ENCODE measurements at places on chromosomes 5 and 9. TPM values are rescaled to one million over a fixed set of nuclear protein-coding genes. Genes with fewer than 3 reads are reported as not detected.

- DNase-seq, result no peak
Observed at GRCh38 chr5:95043648-95044047, 241.2 kb downstream of the MCTP1 start.

DNA sequence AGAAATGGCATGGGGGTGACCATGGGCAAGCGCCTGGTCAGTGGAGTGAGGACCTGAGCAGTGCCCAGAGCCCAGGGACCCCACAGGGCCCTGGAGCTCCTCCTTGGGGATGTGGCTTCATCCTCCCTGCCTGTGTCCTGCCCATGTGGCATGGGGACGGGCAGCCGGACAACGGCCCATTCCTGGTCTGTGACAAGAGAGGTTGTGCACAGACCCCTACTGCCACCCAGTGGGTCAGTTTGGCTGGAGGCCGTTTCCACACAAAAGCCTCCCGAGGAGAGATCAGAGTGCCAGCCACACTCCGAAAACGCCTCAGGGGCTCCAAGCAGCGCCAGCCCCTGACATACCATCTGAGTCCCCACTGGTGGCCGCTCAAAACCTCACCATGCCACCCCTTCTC lies 19.8 kb downstream of the SLC6A18 start:
- DNase-seq, result peak; percentile 68

- DNase-seq, result no peak
Observed at GRCh38 chr9:82722561-82722960, 340.4 kb downstream of the RASEF start.

DNA sequence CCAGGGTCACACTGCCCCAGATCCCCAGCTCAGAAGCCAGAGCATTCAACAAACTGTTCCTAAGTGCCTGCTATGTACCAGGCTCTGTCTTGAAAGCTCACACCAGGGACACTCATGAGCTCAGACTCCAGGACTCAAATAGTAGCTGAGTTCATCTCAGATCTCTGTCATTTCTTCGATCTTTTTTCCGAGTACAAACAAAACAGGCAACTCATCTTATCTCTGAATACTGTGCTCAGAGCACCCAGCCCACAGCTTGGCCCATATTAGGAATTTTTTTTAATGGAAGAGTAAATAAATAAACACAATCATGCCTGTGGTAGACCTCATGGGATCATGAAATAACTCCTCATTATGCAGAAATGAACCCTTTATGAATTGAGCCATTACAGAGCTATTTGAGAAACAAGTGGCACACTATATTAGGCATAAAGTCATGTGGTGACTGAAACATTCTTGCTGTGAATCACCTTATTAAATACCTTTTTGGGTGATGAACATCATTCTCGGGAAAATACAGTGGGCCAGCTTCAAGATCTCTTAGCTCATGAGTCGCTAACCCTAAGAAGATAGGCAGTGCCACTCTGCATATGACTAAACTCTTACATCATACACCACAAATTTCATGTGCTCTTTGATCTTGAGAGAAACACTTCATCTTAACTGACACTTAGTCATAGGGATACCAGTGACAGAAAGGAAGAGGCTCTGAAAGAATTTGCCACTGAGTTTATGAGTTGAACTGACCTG lies 9.9 kb downstream of the SH3RF2 start:
- DNase-seq, result no peak

Gene CDX1
- 0.59 TPM for total RNA-seq
